ENCODE measurements at places on chromosomes 2 and 18.

DNA sequence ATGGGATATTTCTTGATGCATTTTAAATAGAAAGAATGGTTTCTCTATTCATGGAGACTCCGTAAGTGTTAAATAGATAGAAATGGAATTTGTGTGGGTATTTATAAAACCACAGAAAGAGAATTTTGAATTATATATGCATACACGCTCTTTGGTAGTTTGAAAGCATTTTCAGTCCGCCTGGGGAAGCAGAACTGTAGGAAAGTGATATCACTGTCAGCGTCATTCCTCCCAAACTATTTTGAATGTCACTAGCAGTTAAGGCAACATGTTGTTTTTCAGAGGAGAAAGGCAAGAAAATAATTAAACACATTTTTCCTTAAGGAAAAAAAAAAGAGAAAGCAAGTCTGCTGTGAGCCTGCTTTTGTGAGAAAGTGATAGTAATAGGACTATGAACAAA, 8.7 kb upstream of the ERMN start:
- no peaks in the 10 kb centered on the region for H3K27me3 ChIP-seq
- DNase-seq: no peak
- H3K36me3 ChIP-seq: no peaks in the 10 kb centered on the region
- no peak overlapping the region for H3K27ac ChIP-seq
- H3K4me1 ChIP-seq: no peaks in the 10 kb centered on the region

GRCh38 chr2:231985823-231986261, 24.3 kb downstream of the DIS3L2 start:
- no peak overlapping the region for H3K4me3 ChIP-seq
- H3K27me3 ChIP-seq: no peaks in the 10 kb centered on the region
- peaks cover 5% of the 10 kb centered on the region for H3K36me3 ChIP-seq
- H3K27ac ChIP-seq: no peak overlapping the region

- no peaks in the 10 kb centered on the region for H3K27me3 ChIP-seq
- no peaks in the 10 kb centered on the region for H3K4me1 ChIP-seq
- no peak overlapping the region for H3K4me3 ChIP-seq
Measured at GRCh38 chr2:132974467-132975095, 304.6 kb upstream of the LYPD1 start.

GRCh38 chr2:187037310-187037709, 188.3 kb upstream of the ZSWIM2 start:
- no peaks in the 10 kb centered on the region for H3K36me3 ChIP-seq
- H3K4me3 ChIP-seq: no peak overlapping the region
- H3K27me3 ChIP-seq: no peaks in the 10 kb centered on the region

DNA sequence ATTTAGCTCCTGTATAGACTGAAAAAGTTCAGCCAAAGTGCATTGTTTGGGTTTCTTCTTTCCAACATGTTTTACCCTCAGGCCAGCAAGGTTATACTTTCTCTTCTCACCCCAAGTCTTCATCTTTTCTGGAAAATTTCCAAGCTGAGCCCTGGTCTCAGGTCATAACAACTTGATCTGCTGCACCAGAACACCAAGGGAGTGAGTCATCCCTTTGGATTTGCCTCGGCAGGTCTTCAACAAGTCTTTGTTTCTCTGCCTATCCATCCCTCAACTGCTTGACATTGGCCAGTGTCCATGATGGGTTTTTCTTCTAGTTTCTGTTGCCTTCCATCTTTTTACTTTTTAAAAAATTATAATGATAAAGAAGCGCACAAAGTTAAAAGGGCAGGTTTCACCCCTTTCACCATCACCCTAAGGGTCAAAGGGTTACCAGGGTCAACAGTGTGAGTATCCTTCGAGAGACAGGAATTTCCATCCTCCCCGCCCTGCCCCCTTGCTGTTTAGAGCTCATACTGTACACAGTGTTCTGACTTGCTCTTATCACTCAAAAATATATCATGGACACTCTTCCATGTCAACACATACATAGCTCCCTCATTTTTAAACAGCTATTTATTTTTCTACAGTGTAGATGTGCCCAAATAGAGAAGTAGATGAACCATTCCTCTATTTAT, 5.7 kb upstream of the SPATS2L start:
- no peaks in the 10 kb centered on the region for H3K36me3 ChIP-seq
- no peak overlapping the region for H3K4me3 ChIP-seq
- no peaks in the 10 kb centered on the region for H3K27me3 ChIP-seq
- H3K27ac ChIP-seq: no peak overlapping the region
- no peak for DNase-seq
- no peaks in the 10 kb centered on the region for H3K4me1 ChIP-seq

DNA sequence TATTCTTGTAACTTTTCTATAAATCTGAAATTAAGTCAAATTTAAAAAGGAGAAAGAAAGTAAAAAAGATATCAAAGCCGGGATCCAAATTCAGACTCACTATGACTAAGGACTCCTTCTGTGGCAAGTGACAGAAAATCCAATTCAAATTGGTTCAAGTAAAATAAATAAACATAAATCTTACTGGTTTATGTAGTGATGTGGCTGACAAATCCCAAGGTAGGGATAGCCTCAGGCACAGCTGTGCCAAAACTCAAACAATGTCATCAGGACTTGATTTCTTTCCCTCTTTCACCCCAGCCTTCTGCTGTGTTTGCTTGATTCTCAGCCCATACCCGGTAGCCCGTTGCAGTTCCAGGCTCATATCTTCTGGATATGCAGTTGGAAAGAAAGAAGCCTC, 284.6 kb downstream of the SP3 start:
- no peaks in the 10 kb centered on the region for H3K4me1 ChIP-seq
- no peak for DNase-seq
- H3K36me3 ChIP-seq: no peaks in the 10 kb centered on the region
- no peak overlapping the region for H3K27ac ChIP-seq

DNA sequence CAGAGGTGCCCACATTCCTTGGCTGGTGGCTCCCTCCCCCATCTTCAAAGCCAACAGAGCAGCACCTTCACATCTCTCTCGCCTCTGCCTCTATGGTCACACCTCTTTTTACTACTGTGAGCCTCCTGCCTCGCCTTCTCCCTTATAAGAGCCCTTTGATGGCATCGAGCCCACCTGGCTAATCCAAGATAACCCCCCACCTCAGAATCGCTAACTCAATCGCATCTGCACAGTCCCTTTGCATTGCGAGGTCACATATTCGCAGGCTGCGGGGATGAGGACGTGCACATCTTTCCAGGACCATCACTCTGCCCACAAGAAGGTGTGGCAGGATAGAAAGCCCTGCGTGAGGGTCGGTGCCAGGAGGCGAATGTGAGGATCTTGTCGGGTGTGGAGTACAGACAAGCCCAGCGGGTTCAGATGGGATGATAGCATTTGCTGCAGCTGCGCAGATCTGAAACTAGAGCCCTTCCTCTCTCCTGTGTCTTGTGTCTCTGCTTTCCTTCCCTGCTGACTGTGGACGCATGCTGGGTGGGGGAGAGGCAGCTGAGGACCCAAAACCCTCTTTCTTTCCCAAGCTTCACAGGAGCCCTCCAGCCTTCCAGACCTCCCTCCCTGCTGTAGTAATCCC, 148.3 kb upstream of the HDAC4 start:
- H3K27me3 ChIP-seq: no peaks in the 10 kb centered on the region
- no peaks in the 10 kb centered on the region for H3K36me3 ChIP-seq
- no peak for DNase-seq
- H3K4me1 ChIP-seq: no peaks in the 10 kb centered on the region
- H3K27ac ChIP-seq: no peak overlapping the region

GRCh38 chr18:31512203-31512764, 14.3 kb downstream of the DSG2 start:
- no peaks in the 10 kb centered on the region for H3K36me3 ChIP-seq
- H3K4me3 ChIP-seq: no peak overlapping the region
- no peaks in the 10 kb centered on the region for H3K27me3 ChIP-seq

DNA sequence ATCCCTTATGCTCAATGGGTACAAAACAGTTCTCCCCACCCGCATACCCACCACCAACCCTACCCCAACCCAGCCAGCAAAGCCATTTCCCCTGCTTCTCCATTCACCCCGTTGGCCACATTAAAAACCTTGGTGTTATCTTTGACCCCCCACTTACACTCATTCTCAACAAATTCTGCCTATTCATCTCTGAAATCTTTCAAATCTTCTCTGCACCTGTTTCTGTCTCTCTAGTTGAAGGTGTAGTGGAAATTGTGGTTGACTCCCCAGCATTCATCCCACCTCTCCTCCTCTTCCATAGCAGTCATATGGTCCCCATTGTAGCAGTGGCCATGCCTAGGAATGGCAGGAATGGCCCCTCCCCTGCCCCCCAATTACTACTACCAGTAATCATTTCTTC, 20.5 kb upstream of the TET3 start:
- H3K27ac ChIP-seq: no peak overlapping the region
- H3K36me3 ChIP-seq: peaks cover 20% of the 10 kb centered on the region
- no peaks in the 10 kb centered on the region for H3K27me3 ChIP-seq
- H3K4me3 ChIP-seq: no peak overlapping the region
- DNase-seq: no peak

DNA sequence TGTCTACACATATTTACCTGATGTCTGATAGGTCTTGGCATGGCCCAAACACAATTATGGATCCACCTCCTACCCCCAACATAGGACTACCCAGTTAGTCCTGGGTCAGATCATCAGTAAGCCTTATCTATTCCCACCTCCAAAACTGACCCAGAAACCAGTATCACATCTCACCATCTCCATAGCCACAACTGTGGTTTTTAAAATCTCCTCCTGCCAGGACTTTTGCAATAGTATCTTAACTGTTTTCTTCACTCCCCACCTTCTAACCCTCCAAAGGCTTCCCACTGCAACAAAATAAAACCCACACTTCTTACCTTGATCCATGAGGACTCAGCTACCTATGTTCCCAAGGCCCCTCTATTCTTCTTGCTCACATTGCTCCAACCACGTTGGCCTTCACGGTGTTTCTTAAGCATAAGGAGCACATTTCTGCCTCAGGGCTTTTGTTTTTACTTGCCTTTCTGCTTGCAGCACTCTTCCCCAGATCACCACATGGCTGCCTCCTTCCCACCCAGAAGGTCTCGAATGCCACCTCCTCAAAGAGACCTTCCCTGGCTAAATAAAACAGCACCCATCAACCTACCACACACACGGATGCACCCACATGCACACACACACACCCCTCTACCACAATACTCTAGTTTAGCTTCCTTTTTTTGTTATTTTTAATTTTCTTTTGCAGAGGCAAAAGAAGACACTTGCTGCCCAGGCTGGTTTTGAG, 125.9 kb upstream of the SLC1A4 start:
- no peak for DNase-seq
- H3K36me3 ChIP-seq: no peaks in the 10 kb centered on the region
- no peak overlapping the region for H3K27ac ChIP-seq
- peaks cover 21% of the 10 kb centered on the region for H3K4me1 ChIP-seq

DNA sequence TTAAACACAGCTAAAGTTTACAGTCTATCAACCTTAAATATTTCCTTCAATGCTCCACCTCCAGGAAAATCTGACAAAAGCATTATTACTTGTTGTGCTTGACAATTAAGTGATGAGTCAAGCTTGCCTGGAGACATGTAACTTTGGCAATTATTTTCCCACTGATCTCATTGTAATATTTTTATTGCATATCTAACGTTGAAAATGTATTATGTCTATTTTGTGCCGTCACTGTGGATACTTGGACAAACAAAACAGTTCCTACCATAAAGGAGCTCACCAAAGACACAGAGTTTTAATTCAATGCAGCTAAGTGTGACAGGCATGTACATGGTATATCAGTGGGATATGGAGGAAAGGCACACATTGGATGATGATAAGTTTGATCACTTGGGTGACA, 24.7 kb downstream of the RNF103 start:
- H3K4me1 ChIP-seq: no peaks in the 10 kb centered on the region
- no peak overlapping the region for H3K4me3 ChIP-seq
- H3K36me3 ChIP-seq: peaks cover 15% of the 10 kb centered on the region
- no peaks in the 10 kb centered on the region for H3K27me3 ChIP-seq

DNA sequence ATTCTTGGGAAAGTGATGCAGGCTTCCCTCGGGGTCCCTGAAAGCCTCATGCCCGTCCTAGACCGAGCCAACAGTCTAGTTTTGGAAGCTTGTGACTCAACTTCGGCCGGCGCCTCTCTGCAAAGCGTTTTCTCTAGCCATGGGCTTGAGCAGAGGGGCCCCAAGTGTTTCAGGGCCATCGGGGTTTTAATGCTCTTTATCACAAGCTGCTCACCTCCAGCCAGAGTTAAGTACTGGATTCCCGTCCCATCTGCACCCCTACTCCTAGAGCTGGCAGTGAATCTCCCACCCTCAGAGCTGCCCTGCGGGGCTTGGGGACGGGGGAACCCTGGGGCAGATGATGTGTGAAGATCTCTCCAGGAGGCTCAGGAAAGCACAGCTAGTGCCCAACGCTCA, 7.3 kb downstream of the RAX start:
- H3K4me1 ChIP-seq: no peaks in the 10 kb centered on the region
- DNase-seq: no peak
- H3K27ac ChIP-seq: no peak overlapping the region
- H3K36me3 ChIP-seq: no peaks in the 10 kb centered on the region
- H3K4me3 ChIP-seq: no peak overlapping the region

GRCh38 chr2:2797797-2798196, 466.7 kb upstream of the MYT1L start:
- no peaks in the 10 kb centered on the region for H3K4me1 ChIP-seq
- no peak overlapping the region for H3K27ac ChIP-seq
- no peak overlapping the region for H3K4me3 ChIP-seq
- H3K27me3 ChIP-seq: no peaks in the 10 kb centered on the region
- DNase-seq: no peak

DNA sequence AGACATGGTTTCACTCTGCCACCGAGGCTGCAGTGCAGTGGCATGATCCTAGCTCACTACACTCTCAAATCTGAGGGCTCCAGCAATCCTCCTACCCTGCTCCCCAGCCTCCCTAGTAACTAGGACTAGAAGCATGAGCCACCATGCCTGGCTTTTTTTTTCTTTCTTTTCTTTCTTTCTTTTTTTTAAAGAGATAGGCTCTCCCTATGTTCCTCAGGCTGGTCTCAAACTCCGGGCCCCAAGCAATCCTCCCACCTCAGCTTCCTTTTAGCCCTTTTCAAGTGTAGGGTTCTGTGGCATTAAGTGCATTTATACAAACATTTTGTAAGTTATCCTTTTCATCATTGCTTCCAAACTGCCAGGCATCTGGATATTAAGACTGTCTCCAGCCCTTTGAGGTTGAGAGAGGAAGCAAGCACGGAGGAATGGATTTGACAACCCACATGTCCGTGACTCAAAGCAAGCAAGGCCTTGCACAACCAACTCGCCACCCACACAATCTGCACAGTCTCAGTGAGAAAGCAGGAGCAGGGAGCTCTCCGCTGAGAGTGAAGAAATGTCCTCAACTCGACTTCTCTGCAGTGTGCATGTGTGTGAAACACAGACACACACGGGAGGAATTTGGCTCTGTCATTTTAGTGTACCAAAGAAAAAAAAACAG, 65.6 kb downstream of the ATP8B1 start:
- H3K27ac ChIP-seq: peak overlapping the region; percentile 58
- peak; percentile 75 for DNase-seq
- H3K27me3 ChIP-seq: no peaks in the 10 kb centered on the region

DNA sequence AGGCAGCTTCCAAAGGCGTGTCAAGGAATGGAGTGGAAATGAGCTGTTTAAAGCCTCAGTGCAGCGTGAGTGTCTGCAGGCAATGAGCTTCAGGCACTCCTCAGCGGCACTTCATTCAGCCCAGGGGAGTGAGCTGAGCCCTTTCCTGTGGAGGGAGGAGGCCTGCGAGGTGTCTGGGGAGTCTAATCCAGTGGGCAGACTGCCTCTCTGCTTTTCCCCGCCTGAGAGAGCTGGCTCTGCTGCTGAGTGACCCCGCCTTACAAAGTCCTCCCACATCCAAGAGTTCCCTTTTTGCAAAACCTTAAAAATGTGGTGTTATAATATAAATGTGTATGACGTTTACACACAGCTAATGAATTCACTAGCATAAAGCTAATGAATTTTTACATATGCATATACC, 7.0 kb upstream of the LDLRAD4 start:
- no peak for DNase-seq
- H3K27ac ChIP-seq: no peak overlapping the region
- H3K27me3 ChIP-seq: no peaks in the 10 kb centered on the region
- H3K4me1 ChIP-seq: no peaks in the 10 kb centered on the region
- H3K36me3 ChIP-seq: no peaks in the 10 kb centered on the region
